ENCODE measurements at places on chromosomes 6 and 20.

- DNase-seq = no peak
These were observed 1199.8 kb upstream of the GJE1 start for GRCh38 chr6:140932909-140933308.

- DNase-seq = no peak
These were observed 112.0 kb upstream of the CCN2 start for GRCh38 chr6:132063204-132063603.

- no peak for DNase-seq
These were observed 37.0 kb upstream of the AIG1 start for GRCh38 chr6:143023695-143024094.

DNA sequence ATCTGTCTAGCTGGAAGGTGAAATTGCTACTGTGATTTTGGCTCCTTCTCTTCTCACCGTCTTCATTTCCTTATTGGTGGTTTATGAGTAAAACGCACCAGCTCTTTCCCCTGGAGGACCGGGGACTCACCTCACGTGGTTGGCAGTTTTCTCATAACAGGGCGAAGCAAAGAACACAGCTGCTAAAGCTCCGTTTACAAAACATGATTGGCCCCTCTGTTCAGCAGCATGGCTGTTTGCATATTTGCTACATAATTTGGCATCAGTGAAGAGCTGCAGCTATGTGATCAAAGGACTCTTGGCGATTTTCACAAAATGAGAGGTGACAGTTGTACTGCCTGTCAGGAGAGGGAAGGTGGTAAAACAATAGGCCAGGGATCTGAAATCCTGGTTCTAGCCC lies 20.5 kb upstream of the TMEM181 start:
- no peak for DNase-seq

GRCh38 chr20:7375905-7376304 lies 564.4 kb downstream of the HAO1 start:
- peak; percentile 41 for DNase-seq

DNA sequence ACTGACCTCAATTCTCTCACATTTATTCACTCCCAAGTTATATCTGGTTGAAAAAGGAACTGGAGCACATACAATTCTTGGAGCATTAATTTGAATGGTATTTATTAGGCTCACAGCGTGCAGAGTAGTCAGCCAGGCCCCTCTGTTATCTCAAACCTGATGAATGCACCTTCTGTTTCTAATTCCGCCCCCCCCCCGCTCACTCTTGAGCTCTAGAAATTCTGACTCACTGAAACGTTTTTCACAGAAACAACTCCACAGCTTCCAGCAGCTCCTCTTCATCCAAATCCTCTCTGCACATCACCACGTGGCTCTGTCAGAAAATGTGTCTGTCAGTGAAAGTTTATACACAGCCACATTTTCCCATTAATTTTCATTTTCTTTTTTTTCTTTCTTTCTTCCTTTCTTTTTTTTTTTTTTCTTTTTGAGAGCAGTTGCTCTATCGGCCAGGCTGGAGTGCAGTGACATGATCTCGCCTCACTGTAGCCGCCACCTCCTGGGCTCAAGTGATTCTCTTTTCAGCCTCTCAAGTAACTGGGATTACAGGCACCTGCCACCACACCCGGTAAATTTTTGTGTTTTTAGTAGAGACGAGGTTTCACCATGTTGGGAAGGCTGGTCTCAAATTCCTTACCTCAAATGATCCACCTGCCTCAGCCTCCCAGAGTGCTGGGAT lies 109.4 kb downstream of the TBXT start:
- DNase-seq = no peak

- DNase-seq = no peak
These were observed 1.6 kb downstream of the NDRG3 start for GRCh38 chr20:36744243-36744642.
